Stimulated activated memory B cell treated with anti-CD40 and anti-IgM and Interleukin-4, amounts not matched to agents 10 μg/mL and 1 μg/mL and 100 μg/mL, for 72 hours (primary cell): ENCODE measurements at places on chromosomes 11 and 22.

DNA sequence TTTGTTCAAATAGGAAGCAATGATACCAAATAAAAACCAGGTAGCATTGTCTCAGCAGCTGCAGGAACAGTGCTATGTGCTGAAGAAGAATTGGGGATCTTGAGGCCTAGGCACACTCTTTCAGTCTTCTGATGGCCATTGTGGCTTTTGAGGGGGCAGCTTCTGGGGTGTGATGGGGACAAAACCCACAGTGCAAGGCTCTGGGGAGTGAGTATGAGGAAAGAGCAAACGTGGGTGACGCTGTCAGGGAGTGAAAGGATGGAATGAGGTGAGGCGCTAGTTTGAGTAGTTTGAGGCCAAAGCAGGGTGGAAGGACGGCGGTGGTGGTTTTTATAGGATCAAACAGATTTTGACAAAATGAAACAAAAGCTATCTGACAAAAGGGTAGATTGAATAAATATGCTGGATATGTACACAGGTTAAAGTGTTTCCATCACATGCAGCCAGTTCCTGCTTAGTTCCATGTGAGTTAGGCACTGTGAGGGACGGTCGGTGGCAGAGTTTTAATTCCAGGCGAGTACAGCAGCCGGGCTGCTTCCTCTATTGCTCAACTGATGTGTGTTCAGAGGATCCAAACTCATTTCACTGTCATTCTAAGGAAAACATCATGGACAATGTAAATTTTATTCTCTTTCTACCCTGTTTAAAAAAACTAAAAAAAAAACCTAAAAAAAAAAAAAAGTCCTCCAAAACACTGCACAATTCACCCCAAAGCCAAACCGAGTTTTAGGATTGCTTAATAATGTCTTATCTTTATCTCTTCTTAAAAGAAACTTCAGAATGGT lies 18.9 kb downstream of the ADAMTS15 start:
- ATAC-seq: no peak

- ATAC-seq: no peak
Observed at GRCh38 chr22:32518381-32518780, 43.8 kb downstream of the FBXO7 start.

GRCh38 chr22:29715705-29716104 lies 4.1 kb upstream of the CABP7 start:
- ATAC-seq: no peak

DNA sequence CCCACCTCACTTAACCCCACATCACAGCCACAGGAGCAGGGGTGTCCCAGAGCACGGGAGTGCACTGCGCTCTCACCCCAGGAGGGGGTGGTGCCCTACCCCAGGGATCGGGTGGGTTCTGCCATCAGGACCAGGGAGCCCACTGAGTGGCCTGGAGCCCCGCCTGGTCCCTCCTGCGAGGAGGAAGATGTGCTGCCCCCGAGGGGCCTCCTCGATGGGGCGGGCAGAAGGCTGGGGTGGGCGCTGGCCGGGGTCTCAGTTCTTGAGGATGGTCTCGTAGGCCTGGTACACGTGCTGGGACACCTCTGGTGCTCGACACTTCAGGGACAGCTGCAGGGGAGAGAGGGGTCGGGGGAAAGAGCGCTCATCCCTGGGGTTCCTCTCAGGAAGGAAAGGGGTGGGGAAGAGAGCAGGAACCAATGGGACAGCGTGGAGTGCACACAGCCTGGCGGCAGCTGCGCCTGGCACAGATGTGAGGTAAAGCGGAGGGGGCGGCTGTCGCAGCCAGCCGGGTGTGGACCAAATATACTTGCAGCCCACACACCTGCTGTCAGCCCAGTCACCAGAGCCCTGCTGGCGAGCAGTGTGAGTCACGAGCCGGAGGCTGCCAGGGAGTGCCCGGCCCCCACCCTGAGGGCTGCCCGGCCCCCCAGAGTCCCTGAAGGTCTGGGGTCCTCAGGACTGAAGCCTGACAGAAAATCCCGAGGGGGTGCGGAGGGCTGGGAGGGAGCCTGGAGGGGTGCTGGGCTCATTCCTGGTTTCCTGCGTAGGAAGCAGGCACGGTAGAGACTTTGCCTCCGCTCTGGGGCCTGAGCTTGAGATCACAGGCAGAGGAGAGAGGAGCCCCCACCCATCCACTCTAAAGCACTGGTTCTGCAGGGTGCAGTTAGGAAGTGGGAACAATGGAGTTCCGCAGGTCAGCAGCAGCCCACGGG lies 13.3 kb upstream of the RASL10A start:
- peak; percentile 3 for ATAC-seq

DNA sequence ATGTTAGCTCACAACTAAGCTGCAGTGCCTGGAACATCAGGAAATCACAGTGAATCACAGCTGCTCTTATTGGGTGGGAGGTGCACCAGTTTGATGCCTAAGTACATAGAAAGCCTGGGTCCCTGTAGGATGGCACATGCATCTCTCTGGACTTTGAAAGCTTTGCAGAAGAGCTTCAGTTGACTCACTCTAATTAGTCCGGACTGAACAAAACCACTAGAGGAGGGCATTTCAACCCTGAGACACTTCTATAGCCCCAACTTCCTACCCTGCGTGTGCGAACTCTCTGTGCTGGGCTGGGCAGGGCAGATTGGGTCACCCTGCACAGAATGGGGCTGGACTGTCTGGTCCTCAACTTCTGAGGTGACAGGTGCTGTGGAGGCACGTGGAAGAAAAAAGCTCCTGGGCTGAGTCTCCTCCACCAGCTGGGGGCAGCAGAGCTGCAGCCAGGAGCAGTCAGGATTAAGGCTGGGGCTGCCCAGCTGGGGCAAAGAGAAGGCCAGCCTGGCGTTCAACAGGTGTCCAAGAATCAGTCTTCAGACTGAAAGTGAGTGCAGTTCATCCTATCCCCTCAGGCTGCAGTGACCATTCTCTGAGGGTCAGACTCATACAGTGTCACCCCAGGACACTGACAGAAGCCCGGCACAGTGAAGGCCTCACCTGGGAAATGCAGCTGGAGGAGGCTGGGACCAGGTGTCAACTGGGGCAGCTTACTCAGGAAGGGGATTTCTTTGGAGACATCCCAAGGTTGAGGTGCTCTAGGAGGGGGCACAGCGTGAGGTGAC lies 22.1 kb downstream of the GGTLC2 start:
- peak; percentile 81 for ATAC-seq
